CD4-positive, alpha-beta T cell treated with Interleukin-6 for 4 hours (primary cell): ENCODE measurements at places on chromosomes 7 and 10.

DNA sequence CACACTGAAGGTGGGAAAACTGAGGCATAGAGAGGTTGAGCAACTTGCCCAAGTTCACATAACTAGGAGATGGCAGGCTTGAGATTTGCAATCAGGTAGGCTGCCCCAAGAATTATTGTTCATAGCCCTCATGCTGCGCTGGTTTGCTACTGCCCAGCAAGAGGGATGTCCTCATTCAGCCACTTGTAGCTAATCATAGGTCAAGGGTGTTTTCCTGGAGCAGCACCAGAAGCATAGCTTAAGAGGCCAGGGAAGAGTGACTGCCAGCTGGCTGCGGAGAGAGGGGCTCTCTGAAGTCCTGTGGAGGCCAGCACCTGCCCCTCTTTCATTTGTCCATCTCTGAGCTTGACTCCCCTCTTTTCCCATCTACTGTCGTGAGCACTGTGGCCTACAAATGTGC, 15.0 kb downstream of the CDHR3 start:
- no peak for DNase-seq

DNA sequence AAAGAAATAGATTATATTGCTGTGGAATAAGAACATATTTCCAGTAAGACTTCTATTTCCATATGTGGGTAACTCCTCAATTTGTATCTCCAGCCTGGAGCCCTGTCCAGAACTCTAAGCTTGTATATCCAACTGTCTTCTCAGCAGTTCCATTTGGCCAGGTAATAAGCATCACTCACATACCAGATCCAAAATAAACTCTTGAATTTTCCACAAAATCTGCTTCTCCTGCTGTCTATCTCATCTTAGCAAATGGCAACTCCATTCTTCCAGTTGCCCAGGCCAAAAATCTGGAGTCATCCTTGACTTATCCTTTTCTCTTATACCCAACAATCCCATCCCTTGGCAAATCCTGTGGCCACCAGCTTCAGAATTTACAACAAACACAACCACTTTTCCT, 325.8 kb downstream of the CAMK1D start:
- no peak for DNase-seq

- DNase-seq: no peak
Observed at GRCh38 chr7:78062214-78062613, 263.6 kb downstream of the PHTF2 start.

- DNase-seq: no peak
Observed at GRCh38 chr10:121043124-121043849, 192.1 kb downstream of the WDR11 start.

- no peak for DNase-seq
Observed at GRCh38 chr10:97042716-97043562, 142.8 kb downstream of the SLIT1 start.

DNA sequence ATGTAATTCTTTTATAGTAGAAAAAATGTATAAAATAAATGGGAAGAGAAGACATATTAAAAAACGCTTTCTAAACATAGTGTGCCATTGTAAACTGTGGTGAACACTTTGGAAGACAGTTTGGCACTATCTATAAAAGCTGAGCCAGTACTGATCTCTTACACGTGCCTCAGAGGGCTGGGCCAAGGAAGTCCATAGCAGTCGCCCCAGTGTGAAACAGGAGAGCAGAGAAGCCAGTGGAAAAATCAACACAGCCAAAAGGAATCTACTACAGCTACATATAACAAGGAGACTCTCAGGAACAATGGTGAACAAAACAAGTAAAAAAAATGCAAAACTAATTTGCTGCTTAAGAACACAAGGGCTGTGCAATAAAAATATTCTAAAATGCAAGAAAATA, 20.6 kb downstream of the SEPHS1 start:
- no peak for DNase-seq

- no peak for DNase-seq
Observed at GRCh38 chr7:112180223-112180622, 26.0 kb downstream of the DOCK4 start.

DNA sequence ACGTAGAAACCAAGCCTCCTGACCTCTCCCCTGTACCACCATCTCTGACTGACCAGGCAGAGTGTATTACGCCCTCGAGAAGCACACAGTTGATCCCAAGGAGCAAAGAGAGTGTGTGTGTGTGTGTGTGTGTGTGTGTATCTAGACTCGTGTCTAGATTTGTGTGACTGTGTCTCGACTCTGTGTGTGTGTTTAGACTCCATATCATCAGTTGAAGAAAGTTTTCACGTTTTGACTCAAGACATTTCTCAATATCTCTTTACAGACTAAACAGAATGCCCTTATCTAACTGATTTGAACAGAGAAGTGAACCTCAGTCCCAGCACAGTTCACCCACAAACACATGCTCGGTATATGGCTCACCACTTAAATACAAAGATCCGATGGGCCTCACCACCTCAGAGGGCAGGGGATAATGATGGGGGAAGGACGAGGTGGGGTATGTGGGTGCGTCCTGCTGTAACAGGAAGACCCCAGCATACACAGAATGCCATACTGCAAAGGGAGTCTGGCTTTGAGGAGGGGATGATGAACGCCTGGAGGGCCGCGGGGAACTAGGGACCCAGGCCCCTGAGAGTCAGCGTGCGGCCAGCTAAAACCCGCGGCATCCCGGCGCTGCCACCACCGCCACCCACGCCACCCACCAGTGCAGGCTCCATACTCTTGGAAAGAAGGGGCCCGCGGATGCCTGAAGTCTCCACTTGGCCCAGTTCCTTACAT, 780 bp downstream of the ALDH18A1 start:
- DNase-seq: no peak

DNA sequence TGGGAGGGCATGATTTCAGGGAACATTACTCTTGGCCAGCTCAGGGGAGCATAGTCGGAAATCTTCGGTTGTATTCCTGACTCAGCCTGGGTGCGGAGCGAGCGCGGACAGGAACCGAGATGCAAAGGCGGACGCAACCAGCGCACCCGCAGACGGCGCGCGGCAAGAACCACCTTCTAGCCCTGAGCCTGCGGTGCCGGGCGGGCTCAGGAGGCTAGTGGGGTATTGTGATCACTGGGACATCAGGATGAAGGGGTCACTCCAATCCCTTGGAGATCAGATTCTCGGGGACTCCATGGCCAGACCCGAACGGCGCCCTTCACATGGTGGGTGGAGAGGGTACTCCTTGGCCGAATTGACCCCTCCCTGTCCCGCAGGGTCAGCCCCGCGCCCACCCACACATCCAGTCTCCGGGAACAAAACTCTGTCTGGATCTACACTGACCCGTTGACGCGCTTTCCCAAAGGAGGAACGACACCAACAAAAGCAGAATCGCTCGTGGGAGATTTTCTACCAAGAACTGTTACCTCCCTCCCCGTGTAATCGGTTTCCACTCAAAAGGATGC, 730.5 kb downstream of the ZWINT start:
- DNase-seq: no peak

DNA sequence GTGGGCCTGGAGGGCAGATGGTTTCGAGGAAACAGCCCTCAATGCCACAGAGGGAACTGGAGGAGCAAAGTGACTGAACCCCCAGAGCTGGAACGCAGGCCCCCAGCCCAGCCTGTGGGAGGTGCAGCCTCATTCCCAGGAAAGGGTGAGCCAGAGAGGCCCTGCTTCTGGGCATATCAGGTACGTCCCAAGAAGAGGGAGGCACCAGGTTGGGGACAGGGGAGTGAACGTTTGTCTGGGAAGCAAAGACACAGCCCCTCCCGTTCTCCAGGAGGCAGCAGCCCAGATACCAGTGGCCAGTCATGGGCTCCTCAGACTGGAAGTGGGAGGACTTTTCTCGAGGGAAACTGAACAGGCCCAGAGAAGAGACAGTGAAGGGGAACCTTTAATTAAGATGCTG, 74.3 kb upstream of the RET start:
- DNase-seq: no peak

- peak; percentile 27 for DNase-seq
Observed at GRCh38 chr10:118595598-118596425, at the start of gene PRLHR. Gene PRLHR, minus strand, starts transcription at chr10:118595648. Its CDS starts 404 bp downstream, at chr10:118595244.

- no peak for DNase-seq
Observed at GRCh38 chr10:132885451-132886210, 56.7 kb downstream of the CFAP46 start.

- DNase-seq: no peak
Observed at GRCh38 chr10:110775406-110775805, 96.3 kb upstream of the PDCD4 start.

DNA sequence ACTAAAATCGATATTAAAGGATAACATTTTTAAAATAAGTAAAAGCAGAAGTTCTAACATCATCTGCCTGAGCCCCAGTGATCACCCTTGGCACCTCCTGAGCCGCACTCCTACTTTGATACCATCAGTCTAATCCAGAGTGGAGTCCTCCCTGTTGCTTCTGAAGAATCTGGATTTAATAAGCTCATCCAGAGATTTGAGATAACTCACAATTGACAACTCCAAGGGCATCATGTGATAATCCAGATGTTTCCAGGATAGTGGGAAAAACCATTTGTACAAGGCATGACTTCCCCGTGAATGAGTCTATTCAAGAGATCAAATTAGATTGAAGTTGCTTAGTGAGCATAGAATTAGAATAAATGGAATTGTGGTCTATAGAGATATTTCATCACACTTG, 475.8 kb upstream of the C7orf33 start:
- no peak for DNase-seq

- DNase-seq: no peak
Observed at GRCh38 chr10:74765465-74765975, 60.9 kb upstream of the KAT6B start.

GRCh38 chr7:27697861-27698430, 35.3 kb upstream of the HIBADH start:
- no peak for DNase-seq

DNA sequence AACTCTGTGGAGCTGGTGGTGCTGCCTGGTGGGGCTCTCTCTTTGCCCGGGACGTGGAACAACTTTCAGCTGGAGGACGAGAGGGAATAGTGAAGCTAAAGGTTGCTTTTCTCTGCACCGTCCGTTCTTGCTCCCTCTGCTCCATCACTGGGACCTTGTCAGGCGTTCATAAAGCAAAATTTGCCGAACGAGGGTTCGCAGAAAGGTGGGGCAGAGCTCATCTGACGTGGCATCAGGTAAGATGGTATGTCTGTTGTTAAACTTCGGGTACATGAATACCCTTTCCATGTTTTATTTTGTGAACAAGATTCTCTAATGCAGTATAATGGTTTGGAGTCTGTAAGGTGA, 416 bp downstream of the BBS9 start:
- no peak for DNase-seq

DNA sequence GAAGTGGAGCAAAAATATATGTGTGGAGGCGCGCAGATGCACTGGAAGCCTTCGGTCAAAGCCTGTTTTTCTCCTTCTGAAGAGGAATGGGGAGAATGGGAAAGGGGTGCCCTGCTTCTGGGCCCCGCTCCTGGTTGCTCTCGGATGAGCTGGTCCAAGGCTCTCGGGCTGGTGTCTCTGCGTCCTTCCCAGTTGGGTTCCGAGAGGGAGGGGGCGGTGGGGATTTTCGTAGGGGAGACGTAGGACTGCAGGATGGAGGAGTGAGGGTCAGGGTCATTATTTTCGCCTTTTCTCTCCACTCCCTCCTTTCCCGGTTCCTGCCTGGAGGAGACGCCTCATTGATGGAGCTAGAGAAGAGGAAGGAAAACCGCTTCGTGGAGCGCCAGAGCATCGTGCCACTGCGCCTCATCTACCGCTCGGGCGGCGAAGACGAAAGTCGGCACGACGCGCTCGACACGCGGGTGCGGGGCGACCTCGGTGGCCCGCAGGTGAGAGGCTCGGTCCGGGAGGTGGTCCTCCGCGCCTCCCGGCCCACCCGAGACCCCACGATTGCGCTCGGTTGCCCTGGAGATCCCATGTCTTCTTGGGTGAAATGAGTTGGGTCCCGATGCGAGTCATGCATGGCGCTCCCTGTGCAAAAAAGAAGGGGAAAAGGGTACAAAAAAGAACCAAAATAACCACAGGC, 790 bp downstream of the ADAM22 start:
- DNase-seq: peak; percentile 35

DNA sequence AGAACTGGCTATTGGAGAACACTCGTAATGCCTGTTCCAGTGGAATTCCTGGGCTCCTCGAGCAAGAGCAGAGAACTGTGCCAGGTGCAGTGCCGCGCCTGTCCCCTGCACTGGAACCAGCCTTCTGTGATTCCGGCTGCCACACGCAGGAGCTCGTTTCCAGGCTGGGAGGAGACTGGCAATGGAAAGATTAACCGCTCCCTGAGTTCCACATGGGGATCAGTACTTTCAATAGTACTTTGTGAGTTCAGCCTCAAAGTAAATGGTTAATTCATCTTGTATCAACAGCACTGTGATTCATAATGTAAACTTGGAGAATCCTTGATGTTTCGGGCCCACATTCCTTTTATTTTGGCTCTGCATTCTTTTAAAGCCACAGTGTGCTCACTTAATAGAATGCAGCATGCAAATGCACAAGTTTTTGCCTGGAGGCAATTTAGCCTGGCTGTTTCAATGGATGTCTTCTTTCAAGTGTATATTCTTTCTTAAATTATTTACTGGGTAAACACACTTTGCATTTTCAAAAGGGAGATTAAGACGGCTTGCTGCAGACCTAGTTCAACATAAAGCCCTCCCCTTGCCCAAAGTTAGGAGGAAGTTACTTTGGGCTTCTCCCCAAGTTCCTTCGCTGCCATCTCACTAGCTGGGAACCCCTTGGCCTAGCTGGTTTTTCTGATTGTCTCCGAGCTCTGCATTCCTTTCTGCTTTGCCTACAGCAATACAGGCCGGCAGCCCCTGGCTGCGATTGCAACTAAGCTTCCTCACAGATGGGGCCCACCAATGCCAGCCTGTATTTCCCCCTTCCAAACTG, 138.1 kb upstream of the TCF7L2 start:
- no peak for DNase-seq

DNA sequence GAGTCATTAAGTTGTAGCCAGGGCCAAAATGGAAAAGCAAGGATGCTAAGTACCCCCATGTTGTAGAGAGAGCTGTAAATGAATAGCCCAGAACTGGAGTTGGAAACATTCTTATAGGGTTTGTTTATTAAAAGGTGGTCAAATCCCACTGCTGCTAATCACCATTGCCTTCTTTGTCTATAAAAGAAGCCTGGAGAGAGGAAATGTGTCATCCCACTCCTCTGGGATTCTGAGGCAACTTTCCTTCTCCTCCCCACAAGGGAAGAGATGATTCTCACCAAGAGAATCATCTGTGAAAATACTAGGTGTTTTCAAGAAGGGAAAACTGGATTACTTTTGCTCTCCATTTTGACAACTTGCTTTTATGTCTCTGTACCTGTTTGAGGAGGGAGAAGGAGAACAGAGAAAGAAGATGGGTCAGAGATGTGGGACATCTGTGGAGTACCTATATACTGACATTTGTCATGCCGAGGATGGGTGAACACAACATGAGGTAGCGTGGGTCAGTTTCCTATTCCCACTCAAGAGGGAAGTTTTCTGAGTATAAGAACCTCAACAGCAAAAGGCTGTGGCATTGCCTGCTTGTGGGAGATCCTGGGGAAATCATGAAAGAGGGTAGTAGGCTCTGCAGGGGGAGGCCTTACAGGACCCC, 262.2 kb downstream of the KIF20B start:
- DNase-seq: no peak

GRCh38 chr7:82521906-82522445, 78.4 kb upstream of the CACNA2D1 start:
- no peak for DNase-seq
